Suppressor macrophage treated with lipopolysaccharide for 4 hours (primary cell): ENCODE measurements at places on chromosomes 7 and 10.

DNA sequence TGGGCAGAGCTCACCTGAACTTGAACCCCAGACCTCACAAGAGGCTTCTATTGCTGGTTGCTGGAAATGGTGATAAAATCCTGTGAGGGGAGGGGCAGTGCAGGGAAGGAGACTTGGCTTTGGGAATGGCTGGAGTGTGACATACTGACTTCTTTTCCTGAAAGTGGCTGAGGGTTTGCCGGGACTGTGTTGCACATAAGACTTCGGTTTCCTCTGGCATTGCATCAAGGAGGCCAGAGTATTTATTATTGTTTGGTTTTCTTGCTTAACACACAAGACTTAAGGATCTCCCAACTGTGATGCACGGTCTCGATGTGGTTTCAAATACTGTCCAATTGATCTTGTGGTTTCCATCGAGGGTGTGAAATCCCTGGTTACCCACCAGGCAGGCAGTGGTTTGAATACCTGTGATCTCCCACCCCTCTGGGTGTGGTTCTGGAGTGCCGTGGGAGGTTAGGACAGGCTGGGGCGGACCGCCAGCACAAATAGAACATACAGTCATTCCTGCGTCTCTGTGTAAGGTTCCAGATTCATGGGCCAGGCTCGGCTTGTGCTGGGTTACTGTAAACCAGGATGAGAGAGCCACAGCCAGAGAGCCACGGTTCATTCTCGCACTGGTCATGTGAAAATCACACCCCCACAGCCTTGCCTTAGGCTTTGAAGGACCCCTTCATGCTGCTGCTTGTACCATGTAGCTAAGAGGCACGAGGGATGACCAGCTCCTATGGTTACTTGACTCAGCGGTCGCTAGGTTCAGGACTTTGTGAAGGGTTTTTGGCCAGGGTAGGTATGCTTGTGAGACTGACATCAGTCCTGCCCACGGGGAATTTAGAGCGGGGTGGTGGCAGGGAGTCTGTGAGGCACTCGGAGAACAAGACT lies 39.2 kb downstream of the WBP1L start:
- DNase-seq: no peak

DNA sequence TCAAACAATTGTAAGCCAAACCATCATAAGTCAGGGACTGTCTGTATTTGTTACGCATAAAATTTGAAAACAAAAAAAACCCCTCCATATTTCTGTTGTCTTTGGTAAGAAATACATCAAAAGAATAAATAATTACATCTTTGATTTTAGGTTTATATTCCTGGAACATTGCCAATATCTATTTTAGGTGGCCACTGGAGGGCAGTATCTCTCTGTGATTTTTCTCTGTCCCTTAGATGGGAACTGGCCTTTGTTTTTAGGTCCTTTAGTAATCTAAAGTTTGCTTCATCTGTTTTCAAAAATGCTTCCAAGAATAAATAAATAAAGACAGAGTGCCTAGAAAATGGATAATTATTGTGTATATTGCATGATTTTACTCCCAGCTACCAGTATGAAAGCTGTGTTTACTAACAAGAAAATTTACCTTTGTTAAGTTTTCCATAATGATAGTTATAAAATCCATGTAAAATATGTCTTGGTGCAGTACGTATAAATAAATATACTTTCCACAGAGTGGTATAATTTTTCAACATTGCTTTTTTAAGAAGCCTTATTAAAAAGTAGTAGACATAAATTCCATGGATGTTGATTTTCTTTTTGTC lies 64.2 kb downstream of the PHYHIPL start:
- peak; percentile 65 for DNase-seq

GRCh38 chr10:127612-128432 lies 7.4 kb upstream of the ZMYND11 start:
- peak; percentile 83 for DNase-seq

DNA sequence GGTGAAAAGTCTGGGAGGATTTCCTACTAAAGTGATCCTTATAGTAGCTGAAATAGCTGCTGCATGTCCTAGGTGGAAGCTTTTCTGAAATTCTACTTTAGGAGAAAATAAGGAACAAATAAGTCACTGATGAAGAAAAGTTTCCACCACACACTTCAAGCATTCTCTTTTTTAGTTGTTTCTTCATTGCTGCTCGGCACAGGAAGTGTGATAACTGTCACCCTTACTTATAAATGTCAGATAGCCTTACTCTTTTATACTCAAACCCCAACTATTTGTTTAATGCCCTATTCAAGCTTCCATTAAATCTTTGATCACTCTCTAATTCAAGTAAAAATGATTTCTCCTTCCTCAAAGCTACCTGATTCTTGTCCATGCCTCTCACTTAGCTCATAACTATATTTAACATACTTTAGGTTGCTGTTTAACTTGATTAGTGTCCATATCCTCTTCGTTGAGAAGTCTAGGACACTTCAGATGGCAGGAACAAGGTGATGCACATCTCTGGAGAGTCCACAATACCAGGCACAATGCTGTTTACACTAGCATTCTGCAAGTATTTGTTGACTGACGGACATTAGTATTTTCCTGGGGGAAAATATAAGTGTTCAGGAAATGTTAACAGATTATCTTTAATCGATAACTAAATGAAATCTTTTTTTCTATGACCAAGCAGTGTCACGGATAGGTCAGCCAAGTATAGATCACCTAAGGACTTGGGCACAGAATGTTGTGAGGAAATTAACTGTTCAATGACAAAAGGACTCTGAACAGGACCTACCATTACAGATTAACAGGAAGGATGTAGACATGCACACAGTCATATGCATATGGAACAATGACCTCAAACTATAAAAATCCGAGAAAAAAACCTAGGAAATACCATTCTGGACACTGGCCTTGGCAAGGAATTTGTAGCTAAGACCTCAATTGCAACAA lies 67.4 kb downstream of the ZNF438 start:
- DNase-seq: peak; percentile 16

DNA sequence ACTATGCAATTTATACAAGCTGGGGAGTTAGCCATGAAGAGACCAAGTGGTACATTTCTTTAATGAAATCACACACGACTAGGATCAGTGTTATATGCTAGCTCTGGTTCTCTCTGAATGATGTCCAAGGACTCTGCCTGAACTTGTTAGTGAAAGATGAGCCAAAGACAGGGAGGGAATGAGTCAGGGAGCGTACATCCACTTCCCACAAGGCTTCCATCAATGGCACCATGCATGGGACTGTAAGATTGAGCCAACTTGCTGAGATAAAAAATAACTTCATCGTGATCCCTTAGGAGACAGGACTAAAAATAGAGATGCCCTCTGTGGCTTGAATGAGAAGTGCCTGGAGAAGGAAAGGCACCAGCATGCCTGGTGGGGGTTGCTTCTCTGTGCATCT lies 629.7 kb downstream of the ACTR3B start:
- no peak for DNase-seq

- DNase-seq: peak; percentile 75
Measured at GRCh38 chr10:30671026-30671616, 41.6 kb upstream of the LYZL2 start.

GRCh38 chr7:34061149-34061548 lies 155.8 kb downstream of the BMPER start:
- DNase-seq: no peak

GRCh38 chr10:113825791-113826190 lies 28.1 kb downstream of the DCLRE1A start:
- no peak for DNase-seq
